Cerebellar cortex (tissue), 1 donor: ENCODE measurements at places on chromosomes 1 and 21.

- no peak for DNase-seq
These were observed 9.0 kb downstream of the CLDN19 start for GRCh38 chr1:42730988-42731387.

DNA sequence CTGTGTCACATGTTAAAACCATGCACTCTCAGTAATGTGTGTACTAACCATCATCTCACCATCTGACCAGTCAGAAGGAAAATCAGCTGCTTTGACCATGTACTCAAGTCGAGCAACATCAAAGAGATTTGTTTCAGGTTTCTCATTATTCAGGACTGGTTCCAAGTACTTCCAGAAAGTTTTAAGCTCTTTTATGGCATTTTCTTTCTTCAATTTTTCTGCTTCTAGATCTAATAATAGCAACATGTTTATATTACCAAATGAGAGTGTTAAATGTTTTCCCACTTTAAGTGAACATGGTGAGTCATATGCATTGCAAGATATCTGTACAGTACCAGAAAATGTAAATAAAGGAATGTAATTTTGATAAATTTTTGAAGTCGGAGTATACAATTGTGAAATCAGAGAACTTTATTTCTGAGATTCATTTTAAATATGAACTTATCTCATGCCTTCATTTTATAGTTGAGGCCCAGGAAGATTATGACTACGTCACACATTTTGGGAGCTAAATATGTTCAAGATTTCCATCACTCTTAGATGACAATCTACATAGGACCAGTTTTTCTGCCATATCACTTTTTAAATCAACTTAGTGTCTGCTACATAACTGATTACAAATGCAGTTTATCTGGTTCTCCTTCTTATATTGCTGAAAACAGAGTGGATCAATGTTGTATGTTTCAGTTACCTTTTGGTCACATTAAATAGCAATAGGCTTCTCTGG is 87.2 kb downstream of the SPAG17 start:
- no peak for DNase-seq

DNA sequence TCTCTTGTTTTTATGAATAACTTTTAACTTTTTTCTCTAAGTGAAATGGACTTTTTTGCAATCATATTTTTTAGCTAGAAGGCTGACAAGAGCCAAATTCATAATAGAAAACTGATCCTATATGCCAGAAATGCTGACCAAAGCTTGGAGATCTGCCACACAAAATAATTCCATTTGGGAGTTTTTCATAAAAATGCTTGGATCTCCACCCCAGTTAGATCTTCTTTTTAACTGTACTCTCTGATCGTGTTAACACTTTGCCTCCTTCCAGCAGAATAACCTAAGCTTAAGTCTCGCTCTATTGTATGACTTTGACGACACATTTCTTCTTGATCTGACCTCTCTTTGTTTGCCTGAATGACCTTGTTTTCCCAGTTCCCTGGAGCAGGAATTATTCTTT is 16.8 kb downstream of the FLG2 start:
- no peak for DNase-seq

DNA sequence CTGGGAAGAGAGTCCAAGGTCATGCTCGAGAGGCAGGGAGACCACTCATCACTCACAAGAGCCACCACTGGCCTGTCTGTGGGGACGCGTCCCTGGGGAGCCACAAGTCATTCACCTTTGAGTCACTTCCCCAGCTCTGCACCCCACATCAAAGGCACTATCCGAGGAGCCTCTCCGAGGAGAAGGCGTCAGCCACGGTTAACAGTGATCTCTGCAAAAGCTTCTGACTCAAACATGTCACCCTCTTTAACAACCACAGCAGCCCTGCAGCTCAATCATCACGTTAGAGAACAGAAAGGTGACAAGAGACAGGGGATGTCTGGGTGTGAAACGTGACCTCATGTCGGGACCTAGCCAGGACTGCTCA is 9.0 kb downstream of the LRRC47 start:
- DNase-seq: no peak

DNA sequence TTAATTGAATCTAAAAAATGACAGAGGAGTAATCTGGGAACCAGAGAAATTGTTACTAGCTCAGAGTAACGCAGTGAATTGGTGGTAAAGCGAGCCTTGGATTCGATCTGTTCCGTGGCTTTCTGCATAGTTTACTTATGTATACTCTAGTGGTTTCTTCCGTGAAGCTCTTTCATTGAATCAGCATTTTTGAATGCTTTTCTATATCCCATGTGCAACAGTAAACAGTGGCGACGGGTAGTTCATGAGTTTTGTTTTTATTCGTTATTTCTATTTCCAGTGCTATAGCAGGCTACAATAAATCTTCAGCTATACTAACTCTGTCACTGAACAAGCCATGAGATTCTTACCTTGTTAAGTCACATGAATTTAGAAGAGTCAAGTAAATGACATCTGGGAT is 14.5 kb upstream of the MAP3K7CL start:
- no peak for DNase-seq

DNA sequence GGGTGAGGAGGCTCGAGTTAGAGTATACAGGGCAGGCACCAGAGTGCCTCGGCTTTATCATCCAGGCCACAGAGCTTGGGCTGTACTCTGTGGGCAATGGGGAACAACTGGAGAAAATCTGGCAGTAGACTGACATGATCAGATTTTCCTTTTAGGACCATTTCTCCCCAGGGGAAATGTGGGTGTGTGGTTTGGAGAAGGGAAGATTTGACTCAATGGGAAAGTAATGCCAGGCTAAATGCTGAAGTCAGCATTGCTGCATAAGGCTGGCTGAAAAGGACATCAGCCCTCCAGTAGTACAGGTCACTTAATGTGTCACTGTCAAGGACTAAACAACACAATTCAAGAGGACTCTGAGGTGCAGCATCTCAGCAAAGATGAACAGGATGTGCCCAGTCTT is 5.0 kb downstream of the FYB2 start:
- DNase-seq: no peak
